ENCODE measurements at places on chromosomes 16 and 17. TPM values are rescaled to one million over a fixed set of nuclear protein-coding genes. Genes with fewer than 3 reads are reported as not detected.
A peak's percentile ranks its signal among the peaks of the same experiment; 100 is the strongest.

- DNase-seq = no peak
These were observed 33.1 kb downstream of the COG4 start for GRCh38 chr16:70490261-70490660.

GRCh38 chr16:14101415-14101814 lies 30.3 kb downstream of the MRTFB start:
- DNase-seq = no peak

- DNase-seq = no peak
These were observed 154.2 kb upstream of the SHISA6 start for GRCh38 chr17:11086646-11087340.

GRCh38 chr17:28571361-28572122 lies at the start of gene PIGS:
TSS of gene PIGS (minus strand) at chr17:28571524. CDS start at chr17:28571496, 28 bp downstream.
- peak; percentile 97 for DNase-seq

- DNase-seq = no peak
These were observed 8.5 kb downstream of the KIF19 start for GRCh38 chr17:74334393-74335039.

- DNase-seq = no peak
These were observed 4.4 kb downstream of the COPRS start for GRCh38 chr17:31854672-31855071.

DNA sequence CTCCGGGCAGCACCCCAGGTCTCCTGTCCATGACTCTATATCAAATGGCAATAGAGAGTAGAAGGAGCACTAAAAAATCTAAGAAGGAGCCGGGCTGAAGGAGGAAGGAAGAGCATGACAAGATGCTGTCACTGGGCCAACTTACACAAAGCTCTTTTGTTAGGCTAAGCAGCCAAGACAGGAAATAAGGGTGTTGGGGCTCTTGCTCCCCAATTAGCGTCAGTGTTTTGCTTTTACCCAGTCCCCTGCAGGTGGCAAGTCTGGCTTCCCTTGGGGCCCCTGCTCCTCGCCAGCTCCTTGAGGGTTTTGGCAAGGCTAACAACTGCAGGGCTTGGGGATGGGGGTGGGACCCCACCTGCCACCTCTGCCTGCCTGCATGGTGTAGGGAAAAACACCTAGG lies 120.5 kb downstream of the CCT6B start:
- no peak for DNase-seq

DNA sequence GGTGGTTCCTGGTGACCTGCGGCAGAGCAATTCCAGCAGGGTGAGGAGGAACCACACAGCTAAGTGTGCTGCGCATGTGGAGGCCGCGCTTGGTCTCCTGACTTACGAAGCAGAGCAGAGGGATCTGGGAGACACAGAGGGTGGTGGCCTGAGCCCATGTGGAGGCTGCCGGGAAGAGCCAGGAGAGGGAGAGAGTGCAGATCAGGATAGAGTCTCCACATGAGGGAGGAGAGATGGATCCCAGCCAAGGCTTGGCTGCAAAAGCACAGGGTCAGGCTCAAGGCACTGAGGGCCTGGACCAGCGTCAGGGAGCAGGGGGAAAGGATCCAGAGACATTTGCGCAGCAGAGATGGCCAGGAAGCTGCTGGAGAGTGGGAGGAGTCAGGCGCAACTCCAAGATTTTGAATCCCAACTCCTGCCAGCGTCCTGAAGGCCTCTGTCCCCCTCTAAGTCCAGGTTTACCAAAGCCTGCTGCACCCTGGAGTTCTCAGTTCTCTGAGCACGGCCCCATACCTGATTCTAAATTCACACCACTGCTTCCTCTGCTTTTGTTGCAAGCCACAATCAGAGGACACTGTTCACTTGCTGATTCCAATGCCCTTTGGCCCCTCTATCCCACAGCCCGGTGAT lies 11.3 kb upstream of the MLLT6 start:
- DNase-seq = peak; percentile 76

DNA sequence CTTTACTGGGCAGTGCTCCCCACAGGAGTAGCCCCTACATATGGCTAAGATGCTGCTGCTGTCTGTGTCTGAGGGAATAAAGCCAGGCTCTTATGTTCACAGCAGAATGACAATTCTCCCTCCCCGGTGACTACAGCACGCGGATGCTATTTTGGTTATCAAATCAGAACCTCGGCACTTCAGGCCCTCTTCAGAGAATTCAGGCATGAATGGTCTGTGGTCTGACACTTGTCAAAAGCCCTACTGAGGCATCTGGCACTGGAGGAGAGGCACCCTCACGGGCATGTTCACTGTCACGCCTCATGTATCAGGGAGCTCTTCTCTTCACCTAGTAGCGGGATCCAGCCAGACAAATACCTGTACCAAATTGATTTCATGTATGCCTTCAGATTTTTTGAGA lies 30.4 kb downstream of the KIAA0513 start:
- no peak for DNase-seq

DNA sequence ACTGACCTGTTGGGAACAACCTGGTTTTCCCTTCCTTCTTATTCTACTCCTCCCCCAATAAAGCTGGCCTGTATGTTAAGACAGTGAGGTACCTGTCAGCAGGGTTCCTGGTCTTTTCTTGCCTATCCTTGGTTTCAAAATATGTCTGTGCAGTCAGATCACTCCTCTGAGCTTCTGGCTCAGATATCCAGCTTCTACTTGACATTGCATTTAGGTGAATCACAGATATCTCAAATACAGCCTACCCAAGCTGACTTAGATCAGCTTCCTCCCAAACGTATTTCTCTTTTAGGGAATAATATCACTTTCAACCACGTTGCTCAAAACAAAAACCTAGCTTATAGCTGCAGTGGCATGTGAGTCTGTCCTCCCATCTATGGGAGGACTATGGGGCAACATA lies 48.7 kb downstream of the TEX14 start:
- DNase-seq = no peak

DNA sequence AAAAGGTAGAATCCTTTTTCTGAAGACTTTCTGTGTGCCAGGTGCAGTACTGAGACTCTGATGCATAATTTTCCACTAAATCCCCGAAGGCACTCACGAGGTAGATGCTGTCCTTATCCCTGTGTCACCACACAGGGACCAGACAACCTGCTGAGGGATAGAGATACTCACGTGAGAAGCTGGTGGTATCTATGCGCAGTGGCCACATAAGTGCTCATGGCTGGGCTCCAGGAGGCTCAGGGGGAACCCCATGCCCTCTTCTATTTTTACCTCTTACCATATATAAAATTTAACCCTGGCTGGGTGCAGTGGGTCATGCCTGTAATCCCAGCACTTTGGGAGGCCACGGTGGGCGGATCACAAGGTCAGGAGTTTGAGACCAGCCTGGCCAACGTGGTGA lies 38.3 kb downstream of the NT5M start:
- DNase-seq = no peak

DNA sequence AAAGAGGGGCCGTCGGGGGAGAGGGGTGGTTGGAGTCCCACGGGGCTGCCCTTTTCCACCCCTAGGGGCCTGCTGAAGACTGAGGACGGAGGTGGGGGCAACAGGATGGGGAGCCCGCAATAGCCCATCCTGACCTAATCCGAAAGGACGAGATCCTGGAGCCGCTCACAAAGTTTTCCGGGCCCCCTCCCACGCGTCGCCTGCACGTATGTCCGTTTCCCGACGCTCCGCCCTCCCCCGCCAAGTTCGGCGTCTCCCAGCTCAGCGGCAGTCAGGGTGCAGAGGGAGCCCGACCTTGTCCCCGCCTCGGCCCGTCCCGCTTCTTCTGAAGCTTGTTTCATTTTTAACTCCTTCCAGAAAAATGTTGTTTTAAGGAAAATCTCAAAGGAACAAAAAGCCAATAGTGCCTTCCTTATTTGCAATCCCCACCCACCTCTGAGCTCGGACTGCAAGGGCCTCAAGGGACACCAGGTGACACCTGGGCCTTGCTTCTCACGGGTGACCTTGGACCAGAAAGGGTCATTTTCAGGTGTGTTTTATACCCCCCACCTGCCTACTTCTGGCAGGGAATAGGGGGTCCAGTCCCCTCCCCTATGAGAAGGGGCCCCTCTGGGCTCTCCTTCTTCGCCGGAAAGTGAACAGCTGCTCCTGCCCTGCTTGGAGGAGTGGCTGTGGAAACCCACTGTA lies 3.4 kb upstream of the ZNF423 start:
- peak; percentile 67 for DNase-seq

DNA sequence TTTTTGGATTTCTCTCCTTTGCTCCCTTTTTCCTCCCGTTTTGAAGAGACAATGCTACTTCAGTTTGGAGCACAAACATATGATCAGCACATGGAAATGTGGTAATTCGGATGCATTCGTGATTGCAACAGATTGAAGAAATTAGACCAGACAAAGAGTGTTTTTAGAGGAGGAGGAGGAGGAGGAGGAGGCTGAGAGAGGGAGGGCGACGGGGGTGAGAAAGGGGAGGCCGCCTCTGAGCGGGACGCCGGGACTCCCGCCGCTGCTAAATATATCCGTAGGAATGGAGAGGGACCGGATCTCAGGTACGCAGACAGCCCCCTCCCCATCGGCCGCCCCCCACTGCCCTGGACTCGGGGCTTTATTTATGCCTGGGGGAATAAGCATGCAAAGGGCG lies 179.3 kb downstream of the SEC14L1 start:
- peak; percentile 32 for DNase-seq

GRCh38 chr16:5642011-5642410 lies 544.4 kb upstream of the EEF2KMT start:
- DNase-seq = no peak

- peak; percentile 69 for DNase-seq
These were observed 246.6 kb upstream of the RPL38 start for GRCh38 chr17:73956595-73957465.

DNA sequence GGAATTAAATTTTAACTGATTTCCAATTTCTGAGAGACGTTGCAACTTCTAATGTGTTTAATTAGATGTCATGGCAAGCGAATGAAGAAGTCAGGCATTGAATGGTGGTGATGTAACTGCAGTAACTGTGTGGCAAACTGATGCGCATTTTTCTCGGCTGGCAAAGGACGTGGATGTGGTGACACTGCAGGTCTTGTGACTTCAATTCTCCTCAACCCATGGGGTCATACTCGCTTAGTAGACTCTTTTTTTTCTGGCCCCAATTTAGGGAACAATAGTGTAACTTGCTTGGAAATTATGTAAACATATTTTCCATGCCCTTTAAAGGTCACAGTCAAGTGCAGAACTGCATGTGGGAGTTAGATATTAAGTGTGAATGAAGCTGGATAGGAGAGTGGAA lies 1.9 kb upstream of the FAM20A start:
- no peak for DNase-seq

DNA sequence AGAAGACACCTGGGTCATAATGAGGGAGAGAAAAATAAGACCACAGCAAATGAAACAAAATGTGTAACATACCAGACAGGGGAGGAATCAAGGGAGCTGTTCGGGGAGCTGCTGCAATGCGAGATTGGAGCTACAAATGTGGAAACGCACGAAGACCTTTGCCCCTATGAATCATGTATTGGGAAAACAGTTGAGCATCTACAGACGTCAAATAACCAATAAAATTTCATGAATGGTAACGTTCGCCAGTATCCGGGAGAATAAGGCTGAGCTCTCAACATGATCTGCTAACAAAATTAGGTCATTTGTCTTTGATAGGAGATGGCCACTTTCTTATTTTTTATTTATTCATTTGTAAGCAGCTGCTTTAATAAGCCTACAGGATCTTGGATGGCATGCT lies 486.2 kb upstream of the RBFOX1 start:
- DNase-seq = peak; percentile 7

GRCh38 chr17:48054238-48055185 lies 6.4 kb downstream of the NFE2L1 start:
- DNase-seq = peak; percentile 35

DNA sequence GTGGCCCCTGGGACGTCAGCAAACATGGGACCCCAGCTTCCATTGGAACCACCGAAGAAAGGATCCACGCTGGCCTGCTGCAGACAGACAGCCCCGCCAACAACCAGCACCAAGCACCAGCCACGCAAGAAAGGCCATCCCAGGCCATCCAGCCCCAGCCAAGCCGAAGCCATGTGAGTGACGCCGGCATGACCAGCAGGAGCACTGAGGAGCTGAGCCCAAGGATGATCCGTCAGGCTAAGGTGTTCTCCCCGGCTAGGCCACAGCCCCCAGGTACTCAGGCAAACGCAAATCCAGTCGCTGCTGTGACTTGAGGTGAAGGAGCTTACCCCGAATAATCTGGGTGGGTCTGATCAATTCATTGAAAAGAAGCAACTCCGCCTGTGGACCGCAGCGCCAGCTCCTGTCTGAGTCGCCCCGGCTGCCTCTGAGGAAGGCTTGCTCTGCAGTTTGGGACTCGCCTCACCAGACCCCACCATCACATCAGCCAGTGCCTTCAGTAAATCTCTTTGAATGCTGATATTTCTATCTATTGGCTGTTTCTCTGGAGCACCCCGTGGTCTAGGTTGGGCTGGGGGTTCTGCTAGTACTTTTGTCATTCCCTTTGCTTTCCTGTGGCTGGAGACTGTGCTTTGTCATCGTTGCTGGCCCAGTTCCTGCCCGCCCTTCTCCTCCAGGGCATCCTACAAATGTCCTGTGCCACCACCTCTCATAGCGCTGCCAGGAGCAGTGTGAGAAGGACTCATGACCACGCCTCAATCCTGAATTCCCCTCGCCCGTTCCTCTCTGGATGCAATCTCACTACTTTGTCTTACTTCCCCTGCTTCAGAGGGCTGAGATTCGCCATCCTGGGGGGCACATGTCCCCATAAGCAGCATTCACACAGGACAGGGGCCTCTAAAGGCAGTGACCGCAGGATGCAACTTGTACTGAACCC lies 8.1 kb upstream of the CBX2 start:
- no peak for DNase-seq

DNA sequence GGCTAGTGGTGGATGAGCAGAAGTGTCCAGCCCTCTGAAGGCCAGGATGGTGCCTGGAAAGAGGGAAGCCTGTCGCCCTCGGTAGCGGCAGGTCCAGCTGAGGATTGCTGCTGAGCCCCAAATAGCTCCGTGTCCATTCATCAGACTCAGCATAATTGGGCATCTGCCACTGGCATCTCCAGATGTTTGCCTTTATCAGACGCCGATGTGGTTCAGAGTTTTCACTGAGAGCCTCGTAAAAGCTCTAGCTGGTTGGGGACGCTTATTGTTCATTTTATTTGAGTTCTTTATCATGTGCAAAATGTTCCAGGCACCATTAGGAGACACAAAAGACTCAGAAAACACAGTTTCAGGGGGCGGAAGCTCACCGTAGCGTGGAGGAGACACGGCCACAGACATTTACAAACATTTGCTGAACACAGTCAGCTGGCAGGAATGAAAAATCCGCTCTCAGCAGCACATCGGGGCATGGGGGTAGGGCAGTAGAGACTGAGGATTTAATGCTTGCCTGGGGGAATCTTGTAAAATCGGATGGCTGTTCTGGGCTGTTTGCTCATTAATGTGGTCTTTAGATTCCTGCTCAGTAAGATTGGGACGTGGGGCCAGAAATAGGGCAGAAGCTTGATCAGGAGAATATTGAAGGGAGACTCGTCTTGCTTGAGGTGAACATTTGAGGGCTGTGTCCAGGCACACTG lies 41.7 kb downstream of the SMPD3 start:
- no peak for DNase-seq

The NFATC2IP gene
- total RNA-seq = 68.3 TPM

The PRR35 gene
- not detected for total RNA-seq

The XAF1 gene
- total RNA-seq = 13.5 TPM

The GRB2 gene
- total RNA-seq = 105 TPM

The AGRP gene
- not detected for total RNA-seq

The TBC1D3D gene
- not detected for total RNA-seq

The USP6 gene
- total RNA-seq = not detected

The GGA2 gene
- total RNA-seq = 21.7 TPM

The IL21R gene
- 0.20 TPM for total RNA-seq

The KREMEN2 gene
- total RNA-seq = 1.1 TPM

The MSLN gene
- total RNA-seq = 4.9 TPM

The CASKIN1 gene
- 0.14 TPM for total RNA-seq

The ZNF423 gene
- total RNA-seq = 7.8 TPM

Data from transverse colon (tissue), 4 donors.